Epithelial cell of esophagus (primary cell): ENCODE measurements at places on chromosomes 3 and 15.

DNA sequence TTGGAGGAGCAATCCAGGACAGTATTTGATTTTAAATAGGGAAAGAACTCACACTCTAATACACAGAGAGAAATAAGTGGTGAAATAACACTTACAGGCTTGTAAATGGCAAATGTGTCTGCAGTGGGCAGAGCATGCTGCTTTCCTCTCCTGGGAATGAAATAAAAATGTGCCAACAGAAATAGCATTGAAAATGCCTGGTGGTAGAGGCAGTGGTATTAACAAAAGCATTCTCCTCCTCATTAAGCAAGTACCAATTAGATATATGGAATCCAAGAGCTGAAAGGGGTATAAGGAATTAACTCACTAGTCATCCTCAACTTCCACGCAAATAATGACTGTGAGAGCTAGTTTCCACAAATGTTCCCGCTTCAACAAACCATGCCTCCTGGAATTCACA lies 364.1 kb upstream of the KCNMB2 start:
- DNase-seq: no peak

- DNase-seq: no peak
Measured at GRCh38 chr15:84599906-84600305, 903 bp upstream of the ZSCAN2 start.

DNA sequence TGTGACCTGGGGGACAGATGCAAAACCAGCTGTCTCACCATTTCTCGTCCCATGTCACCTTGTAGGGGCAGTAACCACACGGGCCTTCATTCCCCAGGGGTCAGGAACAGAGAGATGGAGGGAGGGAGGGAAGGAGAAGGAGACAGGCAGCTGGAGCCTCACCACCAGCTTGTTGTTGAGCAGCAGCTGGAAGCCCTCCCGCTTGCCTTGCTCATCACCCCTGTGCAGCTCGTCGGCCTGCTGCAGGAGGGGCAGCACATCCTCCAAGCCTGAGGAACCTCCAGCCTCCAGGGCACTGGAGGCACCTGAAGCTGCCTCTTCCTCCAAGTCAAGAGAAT lies 10.3 kb downstream of the RMDN3 start:
- no peak for DNase-seq

GRCh38 chr3:23592961-23593931 lies 212.5 kb upstream of the UBE2E1 start:
- no peak for DNase-seq

GRCh38 chr3:19070325-19070724 lies 78.0 kb upstream of the KCNH8 start:
- DNase-seq: no peak

GRCh38 chr3:186953011-186953487 lies 22.7 kb downstream of the ST6GAL1 start:
- DNase-seq: peak; percentile 47
